ENCODE measurements at places on chromosomes 3 and 15. TPM values are rescaled to one million over a fixed set of nuclear protein-coding genes. Genes with fewer than 3 reads are reported as not detected.

The RBM15B gene
- 20.0 TPM for polyA plus RNA-seq

The SKOR1 gene
- polyA plus RNA-seq, result 0.01 TPM

The TGM4 gene
- 0.83 TPM for polyA plus RNA-seq

The TARS3 gene
- 4.5 TPM for polyA plus RNA-seq

The ACTRT3 gene
- polyA plus RNA-seq, result 2.2 TPM

The SPINK8 gene
- not detected for polyA plus RNA-seq

The CLDN16 gene
- polyA plus RNA-seq, result not detected

The COL7A1 gene
- polyA plus RNA-seq, result 665 TPM

The CD80 gene
- polyA plus RNA-seq, result not detected

The ITGA11 gene
- polyA plus RNA-seq, result not detected

The AGTR1 gene
- polyA plus RNA-seq, result not detected

The NCKIPSD gene
- 12.5 TPM for polyA plus RNA-seq

The DAPK2 gene
- polyA plus RNA-seq, result 1.5 TPM

The ASB14 gene
- not detected for polyA plus RNA-seq

The GUCA1C gene
- 0.43 TPM for polyA plus RNA-seq

The CPNE4 gene
- polyA plus RNA-seq, result not detected

The DAZL gene
- not detected for polyA plus RNA-seq

The IL12A gene
- polyA plus RNA-seq, result 0.54 TPM

The HRG gene
- polyA plus RNA-seq, result not detected

The RETNLB gene
- polyA plus RNA-seq, result not detected

The SACM1L gene
- polyA plus RNA-seq, result 10.5 TPM

The OR5H14 gene
- polyA plus RNA-seq, result not detected

The TTLL13 gene
- polyA plus RNA-seq, result not detected

The ARL8B gene
- polyA plus RNA-seq, result 33.5 TPM

The GPR62 gene
- not detected for polyA plus RNA-seq

The TRH gene
- polyA plus RNA-seq, result not detected

The GOLGA8S gene
- polyA plus RNA-seq, result 0.02 TPM

The SNX22 gene
- polyA plus RNA-seq, result 0.33 TPM

The FYCO1 gene
- 6.4 TPM for polyA plus RNA-seq
